ENCODE measurements at places on chromosomes 13 and 19.

- H3K4me1 ChIP-seq, result peaks cover 67% of the 10 kb centered on the region
- H3K27me3 ChIP-seq, result no peaks in the 10 kb centered on the region
- H3K4me3 ChIP-seq, result no peak overlapping the region
- H3K27ac ChIP-seq, result no peak overlapping the region
These were observed 14.2 kb downstream of the CRTC1 start for GRCh38 chr19:18697680-18698079.

GRCh38 chr19:9116547-9116946 is 984 bp upstream of the OR7G1 start:
- H3K4me3 ChIP-seq, result no peak overlapping the region
- DNase-seq, result no peak
- H3K4me1 ChIP-seq, result no peaks in the 10 kb centered on the region
- H3K27ac ChIP-seq, result no peak overlapping the region
- H3K27me3 ChIP-seq, result peaks cover 21% of the 10 kb centered on the region

DNA sequence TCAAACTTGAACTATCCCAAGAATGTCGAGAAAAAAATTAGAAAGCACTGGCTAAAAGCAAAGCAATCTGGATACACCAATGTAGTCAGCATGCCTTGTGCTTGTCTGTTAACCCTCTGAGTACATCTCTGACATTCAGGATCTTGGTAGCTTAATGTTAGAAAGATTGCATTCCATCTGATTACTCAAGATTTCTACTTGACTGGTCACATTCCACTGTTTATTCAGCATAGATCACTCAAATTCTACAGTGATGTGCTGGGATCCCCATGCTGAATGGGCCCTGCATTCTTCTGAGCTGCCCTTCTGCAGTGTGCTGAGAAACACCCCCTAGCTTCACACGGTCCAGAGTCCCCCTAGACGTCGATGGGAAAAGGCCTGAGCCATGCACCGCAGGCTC is 295.4 kb upstream of the MAB21L1 start:
- H3K4me1 ChIP-seq, result no peaks in the 10 kb centered on the region
- H3K4me3 ChIP-seq, result no peak overlapping the region
- no peaks in the 10 kb centered on the region for H3K27me3 ChIP-seq
- H3K27ac ChIP-seq, result no peak overlapping the region
- no peaks in the 10 kb centered on the region for H3K36me3 ChIP-seq
- DNase-seq, result no peak

GRCh38 chr13:109088624-109088917 is 459.2 kb downstream of the MYO16 start:
- no peak overlapping the region for H3K27ac ChIP-seq
- peaks cover 2% of the 10 kb centered on the region for H3K4me1 ChIP-seq
- no peaks in the 10 kb centered on the region for H3K36me3 ChIP-seq
- no peak overlapping the region for H3K4me3 ChIP-seq
- H3K27me3 ChIP-seq, result peaks cover 5% of the 10 kb centered on the region

DNA sequence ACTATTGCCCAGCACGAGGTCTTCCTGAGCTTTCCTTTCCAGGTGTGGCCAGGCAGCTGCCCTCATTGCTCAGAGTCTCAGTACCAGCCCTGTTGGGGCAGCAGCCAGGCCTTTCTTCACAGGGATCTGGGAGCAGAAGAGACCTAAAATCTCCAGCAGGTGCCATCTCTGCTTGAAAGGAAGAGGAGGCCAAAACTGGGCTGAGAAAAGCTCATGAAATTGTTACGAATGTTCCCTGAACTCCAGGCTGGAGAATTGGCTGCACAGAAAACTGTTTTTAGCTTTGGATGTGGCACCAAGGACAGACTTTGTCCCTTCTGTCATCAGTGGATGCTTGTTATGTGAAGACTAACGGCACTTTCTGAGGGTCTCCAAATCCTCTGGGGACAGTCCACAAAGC is 8.7 kb upstream of the PEPD start:
- no peak overlapping the region for H3K27ac ChIP-seq
- peaks cover 21% of the 10 kb centered on the region for H3K27me3 ChIP-seq
- no peaks in the 10 kb centered on the region for H3K36me3 ChIP-seq
- H3K4me1 ChIP-seq, result no peaks in the 10 kb centered on the region

Measured in stimulated activated naive B cell treated with anti-CD40 and anti-IgM and Interleukin-4, amounts not matched to agents 10 μg/mL and 1 μg/mL and 100 μg/mL, for 72 hours (primary cell).